GM12878 (cell line): ENCODE measurements at places on chromosomes 3 and 15. TPM values are rescaled to one million over a fixed set of nuclear protein-coding genes. Genes with fewer than 3 reads are reported as not detected.

SLC22A14 gene
- not detected in 2 replicates for polyA plus RNA-seq

CLPX gene
- 24.4 and 24.8 TPM in 2 replicates for polyA plus RNA-seq

DNA sequence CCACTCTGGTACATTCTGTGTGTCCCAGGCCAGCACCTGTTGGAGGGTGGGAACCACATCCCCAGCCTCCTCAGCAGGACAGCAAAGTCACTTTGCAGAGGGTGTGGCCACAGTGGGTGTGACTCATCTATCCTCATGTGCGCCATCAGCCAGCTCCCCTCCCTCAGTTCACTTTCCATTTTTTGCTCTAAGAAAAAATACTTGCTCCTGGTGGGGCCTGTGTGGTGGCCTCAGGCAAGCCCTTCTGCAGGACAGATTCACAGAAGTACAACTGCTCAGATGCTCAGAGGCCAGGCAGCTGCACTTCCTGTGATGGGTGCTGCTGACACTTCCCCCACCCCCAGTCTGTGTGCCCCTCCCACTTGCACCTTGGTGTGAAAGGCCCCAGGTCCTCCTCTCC, 78.3 kb upstream of the ALDH1L1 start:
- no peak for DNase-seq

DNA sequence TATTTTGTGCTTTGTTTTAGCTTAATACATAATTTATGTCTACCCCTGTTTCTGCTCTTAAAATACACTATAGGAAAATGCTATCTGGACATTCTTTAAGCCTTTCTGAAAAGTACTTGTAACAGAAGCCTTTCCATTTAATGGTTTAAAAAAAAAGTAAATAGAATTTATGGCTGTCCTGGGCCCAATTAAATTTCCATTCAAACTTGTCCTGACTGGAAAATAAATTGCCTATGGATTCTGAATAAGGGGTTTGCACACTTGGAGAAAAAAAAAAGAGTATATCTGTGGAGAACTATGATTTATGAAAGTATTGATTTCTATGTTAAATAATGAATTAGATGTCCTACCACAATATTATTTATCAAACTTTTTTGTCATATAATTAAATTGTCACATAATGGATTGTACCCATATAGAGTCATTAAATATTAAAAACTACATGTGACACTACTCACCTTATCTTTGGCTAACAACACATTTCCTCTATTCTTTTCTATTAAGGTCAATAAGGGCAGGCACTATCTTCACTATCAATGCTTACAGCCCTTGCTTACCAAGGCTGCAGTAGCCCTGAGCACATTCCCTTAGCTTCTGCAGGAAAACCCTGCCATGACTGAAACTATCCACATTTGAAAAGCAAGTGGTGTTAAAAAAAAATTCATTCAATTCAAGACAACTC, 396.1 kb upstream of the ROBO2 start:
- DNase-seq: no peak

GRCh38 chr15:41945221-41945620, 27.1 kb downstream of the EHD4 start:
- DNase-seq: no peak

DNA sequence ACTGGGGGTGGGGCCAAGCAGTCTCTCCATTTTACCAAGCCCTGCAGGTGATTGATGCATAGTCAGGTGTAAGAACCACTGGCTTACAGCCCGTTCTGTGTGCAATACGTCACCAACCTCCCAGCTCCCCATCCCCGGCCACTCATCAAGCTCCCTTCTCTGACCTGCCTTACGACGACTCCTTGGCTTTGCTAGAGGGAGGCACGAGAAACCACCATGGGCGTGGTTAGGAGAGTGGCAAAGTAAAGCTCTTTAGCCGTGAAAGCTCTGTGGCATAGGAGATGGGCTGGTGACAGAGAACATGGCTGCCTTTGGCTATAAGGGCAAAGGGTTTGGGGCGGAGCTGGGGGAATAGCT, 109.1 kb downstream of the BDH1 start:
- DNase-seq: no peak

DNA sequence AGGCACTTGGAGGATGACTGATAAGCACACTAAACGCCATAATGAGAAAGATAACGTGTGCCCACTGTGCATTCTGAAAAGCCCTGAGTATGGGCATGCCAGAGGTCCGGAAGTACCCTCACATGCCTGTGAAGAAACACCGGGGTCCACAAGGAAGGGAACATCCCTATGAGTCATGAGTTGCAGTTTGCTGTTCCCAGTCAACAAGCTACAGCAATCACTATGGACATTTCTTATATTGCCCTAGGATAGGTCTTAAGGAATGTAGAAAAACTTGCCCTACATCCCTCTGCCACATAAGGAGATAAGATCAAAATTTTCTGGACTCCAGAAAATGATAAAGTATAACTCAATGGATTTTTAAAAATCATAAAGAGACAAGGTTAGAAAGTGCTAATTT, 9.9 kb downstream of the MB21D2 start:
- no peak for DNase-seq
